ENCODE measurements at places on chromosomes 3 and 15.

DNA sequence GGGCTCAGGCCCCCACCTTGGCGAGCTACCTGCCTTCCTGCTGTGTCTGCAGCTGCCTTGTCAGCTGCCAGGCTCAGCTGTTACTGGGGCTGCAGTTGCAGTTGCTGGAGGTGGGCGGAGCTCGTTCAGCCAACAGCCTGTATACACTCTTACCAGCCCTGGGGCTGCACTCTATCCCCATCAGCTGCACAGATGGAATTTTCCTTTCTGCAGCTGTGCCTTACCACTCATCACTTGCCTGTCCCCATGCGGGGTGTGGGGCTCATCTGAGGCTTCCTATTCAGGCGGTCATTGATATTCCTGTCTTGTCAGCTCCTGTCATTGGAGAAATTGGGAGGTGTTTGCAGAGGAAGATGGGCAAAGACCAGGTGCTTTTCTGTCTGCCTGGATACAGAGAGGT, 9.1 kb upstream of the SYN2 start:
- no peak for DNase-seq

DNA sequence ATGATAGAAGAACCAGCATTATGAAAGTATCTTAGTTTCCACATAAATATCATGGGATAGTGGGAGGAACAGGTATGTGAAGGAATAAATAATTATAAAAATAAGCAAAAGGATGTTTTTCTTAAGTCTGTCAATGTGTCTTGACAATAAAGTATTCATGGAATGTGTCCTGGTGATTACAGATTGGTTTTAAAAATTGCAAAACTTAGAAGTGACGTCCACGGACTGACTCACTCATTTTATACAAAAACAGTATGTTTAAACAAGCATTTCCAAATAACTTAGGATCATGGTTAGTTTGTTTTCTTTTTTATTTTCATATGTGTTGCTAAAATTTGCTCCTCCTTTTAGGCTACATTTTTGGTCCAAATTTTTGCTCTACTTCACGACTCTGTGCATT, 687.0 kb upstream of the NECTIN3 start:
- no peak for DNase-seq

DNA sequence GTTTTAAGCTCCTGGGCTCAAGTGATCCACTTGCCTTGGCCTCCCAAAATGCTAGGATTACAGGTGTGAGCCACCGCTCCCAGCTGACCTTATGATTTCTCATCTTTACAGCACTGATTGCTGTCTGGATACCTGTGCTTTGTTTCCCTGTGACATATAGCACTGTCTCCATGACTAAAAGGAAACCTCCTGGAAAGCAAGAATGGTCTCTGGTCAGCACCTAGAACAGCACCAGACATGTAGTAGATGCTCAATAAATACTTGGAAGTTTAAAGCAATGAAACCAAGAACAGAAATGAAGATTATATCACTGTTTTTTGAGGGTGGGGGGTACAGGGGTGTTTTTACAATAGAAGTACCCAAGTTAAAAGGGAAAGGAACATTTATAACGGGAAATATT, 156.8 kb upstream of the ADAMTS9 start:
- DNase-seq: no peak

DNA sequence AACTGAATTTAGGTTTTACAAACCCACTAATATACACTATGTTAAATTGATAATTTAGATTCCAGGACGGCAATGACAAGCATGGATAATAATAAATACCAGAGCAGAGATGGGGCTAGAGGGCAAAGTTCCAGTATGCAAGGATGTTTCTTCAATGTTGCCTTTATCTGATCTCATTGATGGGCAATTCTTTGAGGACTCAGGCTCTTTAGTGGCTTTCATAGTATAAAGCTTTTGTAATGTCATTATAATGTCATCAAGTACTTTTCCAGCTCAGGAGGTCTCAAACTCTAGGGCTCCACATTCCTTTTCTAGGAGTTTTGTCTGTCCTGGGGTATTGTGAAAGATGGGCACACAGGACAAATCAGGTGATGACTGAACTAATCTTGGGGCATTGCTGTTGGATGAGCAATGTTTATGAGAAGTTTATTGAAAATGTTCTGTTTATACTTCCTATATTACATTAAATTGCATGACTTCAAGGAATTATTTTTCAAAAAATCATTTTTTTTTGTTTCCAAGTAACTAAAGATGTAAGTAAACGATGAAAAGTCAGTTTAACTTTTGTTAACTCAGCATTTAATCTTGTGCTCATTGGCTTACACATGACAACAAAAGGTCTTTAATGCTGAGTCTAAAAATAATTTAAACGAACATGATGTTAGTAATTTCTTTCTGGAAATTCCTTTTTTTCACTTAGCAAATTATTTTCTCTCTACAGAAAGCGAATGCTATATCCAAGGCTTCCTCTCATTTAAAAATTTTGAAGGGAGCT, 116.4 kb downstream of the OXSM start:
- DNase-seq: no peak

- DNase-seq: no peak
Observed at GRCh38 chr3:71785532-71786216, 726 bp upstream of the PROK2 start.

DNA sequence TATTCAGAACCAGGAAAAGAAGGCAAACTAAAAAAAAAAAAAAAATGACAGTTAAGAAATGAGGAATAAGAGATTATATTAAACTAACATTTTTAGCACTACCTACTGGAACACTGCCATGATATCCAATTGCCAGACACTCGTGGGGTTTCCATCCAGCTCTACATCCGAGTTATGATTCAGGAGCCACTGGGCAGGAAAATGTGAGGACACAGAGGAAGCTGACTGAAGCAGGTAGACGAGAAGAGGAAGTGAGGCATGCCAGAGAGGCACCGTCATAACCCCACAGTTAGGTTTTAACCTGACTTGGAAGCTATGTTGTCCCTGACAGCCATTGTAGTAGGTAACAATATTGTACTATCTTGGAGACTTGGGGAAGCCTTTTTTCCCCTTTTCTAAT, 495.0 kb downstream of the NLGN1 start:
- no peak for DNase-seq
